ENCODE measurements at places on chromosomes 12 and 14.

- no peak for DNase-seq
Observed at GRCh38 chr14:20934148-20934762, 21.0 kb upstream of the RNASE2 start.

- DNase-seq = no peak
Observed at GRCh38 chr14:81535396-81536164, 1.9 kb upstream of the SEL1L start.

DNA sequence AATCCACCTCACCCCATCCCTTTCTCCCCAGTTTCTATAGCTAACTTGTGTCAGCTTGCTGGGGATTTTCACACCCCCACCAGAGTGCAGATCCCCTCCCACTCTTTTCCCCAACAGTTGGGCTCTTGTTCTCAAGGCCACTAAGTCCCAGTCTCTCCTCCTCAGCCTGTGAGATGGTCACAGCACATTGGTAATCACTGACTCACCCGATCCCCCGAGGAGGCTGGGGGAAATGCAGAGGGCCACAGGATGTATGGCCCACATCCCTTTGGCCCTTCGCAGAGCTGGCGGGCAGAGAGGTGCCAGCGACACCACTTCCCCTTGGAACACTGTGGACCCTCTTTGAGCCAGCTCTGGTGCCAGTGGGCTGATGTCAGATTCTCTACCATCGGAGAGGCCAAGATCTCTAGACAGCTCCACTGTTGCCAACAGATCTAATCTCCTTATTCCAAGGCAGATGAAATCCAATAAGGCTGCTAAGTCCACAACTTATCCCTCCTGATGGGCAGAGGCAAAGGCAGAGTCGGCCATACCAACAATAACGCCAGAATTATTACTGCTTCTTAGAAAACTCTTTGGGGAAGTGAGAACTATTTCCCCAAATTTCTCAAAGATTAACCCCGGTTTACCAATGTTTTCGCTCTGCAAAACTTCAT lies 1.6 kb downstream of the FMNL3 start:
- no peak for DNase-seq

DNA sequence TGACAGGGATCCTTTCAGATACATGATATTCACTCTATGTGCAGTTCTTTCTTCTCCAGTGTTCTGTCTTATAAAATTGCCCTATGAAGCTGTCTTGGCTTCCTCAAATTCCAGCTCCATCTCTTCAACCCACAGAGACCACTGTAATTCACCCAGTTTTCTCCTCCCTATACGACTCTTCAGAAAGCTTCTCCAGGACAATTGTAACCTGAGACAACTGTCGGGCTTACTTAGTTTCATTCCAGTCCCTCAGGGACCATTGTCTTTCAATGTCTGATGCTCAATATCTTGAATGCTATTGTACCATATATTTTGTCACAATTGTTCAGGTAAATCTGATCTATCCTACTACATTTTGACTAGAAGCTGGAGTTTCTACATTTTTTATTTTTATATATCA lies 345.3 kb downstream of the RPL10L start:
- DNase-seq = no peak

DNA sequence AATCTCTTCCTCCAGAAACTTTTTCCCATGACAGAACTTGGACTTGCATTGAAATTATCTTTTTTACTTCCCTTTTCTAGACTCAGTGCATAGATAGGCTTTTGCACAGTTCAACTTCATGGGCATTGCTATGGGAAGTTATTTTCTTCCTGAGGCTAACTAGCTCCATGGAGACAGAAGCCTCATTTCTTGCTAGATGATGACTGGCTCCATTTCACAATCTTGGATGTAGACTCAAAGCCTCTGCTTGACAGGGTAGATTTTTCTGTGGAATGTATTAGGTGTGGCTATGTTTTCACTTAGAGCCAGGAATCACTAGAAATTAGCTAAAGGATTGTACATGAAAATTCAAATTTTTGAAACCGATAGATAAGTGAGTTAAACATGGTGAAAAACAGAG lies 884.1 kb upstream of the MGAT4C start:
- DNase-seq = peak; percentile 8

DNA sequence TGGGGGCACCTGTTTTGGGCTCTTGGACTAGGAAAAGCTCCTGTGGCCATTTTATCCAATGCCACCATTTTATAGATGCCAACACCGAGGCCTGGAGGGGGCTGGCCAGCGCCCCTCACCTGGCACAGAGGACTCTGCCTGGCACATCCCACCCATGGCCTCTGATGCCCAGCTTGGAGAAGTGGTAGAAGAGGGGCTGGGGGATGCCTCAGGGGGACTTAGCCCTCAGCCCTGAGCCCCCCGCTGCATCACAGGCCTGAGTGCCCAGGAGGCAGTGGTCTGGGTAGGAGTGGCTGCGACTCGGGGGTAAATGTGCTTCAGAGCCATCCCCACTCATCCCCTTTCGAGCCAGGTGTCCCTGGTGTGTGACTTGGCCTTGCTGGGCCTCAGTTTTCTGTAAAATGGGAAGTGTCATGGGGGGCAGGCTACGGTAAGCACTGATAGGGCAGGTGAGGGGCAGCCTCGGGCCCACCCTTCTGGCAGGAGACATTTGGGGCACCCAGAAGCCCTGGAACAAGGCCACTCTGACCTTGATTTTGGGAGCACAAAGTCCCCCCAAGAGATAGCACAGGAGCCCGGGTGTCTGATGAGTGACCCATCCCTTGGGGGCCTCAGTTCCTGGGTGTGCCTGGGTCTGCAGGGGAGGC lies 22.5 kb downstream of the SH2B3 start:
- DNase-seq = no peak

DNA sequence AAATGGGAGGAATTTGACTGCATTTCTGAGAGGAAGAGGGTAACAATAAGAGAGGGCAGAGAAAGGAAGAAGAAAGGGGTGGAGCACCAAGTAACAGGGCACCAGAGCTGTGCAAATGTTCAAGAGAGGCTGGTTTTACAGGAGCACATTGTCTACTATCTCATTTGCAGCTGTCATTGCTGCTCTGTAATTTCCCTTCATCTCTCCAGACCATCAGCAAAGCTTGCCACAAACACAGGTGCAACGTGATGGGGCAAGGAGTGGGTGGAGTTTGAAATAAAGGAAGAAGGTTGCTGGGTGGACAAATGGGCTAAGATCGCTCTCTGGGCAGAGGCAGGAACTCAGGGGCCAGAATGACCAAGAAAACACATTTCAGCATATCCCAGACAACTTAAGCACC lies 47.9 kb upstream of the PLEKHG6 start:
- DNase-seq = no peak

DNA sequence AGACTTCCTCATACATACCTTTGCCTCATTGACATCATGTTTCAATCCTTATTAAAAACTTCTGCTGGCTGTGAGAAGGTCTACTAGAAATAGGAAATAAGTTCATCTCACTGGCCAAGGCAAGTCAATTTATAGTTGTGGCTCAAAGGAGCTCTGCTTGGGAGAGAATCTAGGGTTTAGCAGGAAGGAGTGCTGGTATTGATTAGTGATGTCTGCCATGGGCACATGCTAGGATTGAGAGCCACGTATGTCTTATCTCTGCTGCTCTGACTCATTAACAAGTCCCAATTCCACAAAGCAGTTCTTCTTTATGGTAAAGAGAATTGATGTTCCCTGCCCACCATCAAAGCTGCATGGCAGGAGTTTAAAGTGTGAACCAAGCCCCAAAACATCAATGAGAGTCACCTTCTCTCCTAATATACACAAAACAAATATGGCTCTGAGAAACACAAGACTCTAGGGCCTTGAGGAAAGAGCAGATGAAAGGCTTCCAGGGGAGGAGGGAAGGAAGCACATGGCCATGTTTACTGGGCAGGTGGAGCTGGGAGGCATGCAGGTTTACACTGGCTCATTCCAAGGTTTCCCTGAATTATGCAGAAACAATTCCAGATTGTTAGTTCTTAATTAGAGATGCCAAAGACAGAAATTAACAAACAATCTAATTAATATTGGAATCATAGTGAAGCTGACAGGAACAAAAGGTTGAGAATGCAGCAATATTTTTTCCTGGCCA lies 931.9 kb upstream of the TMEM132C start:
- DNase-seq = no peak

- no peak for DNase-seq
Observed at GRCh38 chr14:33035416-33036194, 96.9 kb downstream of the NPAS3 start.

GRCh38 chr12:104463368-104463767 lies 6.6 kb downstream of the CHST11 start:
- no peak for DNase-seq

All from RWPE1 (cell line).